NCI-H1930 (cell line): ENCODE measurements at places on chromosomes 1 and 21.
A peak's percentile ranks its signal among the peaks of the same experiment; 100 is the strongest.

DNA sequence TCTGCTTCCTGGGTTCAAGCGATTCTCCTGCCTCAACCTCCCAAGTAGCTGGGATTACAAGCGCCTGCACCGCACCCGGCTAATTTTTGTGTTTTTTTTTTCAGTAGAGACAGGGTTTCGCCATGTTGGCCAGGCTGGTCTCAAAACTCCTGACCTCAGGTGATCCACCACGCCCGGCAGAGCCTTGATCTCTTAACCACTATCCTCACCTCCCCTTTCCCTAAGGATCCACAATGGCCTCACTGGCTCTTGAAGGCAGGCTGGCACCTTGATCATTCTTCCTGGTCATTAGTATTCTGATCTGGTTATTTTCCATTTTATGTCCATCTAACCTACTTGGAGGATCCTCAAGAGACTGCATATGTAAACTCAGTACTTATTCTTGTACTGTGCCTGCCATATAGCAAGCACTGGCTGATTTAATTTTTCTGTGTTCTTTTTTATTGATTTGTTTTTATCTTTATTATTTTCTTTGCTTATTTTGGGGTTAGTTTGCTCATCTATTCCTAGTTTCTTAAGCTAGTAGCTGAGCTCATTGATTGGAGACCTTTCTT, 6.3 kb downstream of the RCC1 start:
- DNase-seq = no peak

GRCh38 chr1:19809044-19809750, 5.9 kb downstream of the RNF186 start:
- no peak for DNase-seq

DNA sequence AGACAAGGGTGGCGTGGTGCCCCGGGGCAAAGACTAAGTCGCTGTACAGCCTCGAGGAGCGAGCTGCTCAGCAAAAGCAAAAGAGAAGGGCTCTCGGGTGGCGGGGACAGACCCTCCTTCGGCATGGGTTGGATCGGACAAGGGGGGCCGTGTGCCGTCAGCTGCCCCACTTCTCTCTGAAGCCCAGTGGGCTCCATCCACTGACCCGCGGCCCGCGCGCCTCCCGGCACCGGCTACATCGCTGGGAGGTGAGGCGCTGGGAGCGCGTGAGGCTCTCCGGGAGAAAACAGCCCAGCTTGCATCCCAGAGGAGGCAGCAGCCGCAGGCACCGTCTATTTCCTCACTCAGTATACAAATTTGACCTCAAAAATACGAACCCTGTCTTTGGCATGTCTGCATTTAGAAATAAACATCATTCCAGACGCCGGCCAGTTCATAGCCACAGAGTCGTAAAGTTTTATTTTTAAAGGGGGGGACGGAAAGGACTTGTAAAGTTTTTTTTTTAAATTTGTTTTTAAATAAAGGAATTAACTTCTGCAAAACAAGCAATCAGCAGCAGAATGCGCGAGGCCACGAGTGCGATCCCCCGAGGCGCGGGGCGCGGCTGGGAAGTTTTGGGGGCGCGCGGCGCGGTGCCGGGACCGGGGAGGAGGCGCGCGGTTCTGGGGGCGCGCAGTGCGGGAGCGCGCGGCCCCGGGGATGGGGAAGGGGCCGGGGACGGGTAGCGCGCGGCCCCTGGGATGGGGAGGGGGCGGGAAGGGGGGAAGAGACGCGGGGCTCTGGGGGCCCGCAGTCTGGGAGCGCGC, 689 bp upstream of the GPR137B start:
- peak; percentile 27 for DNase-seq

- DNase-seq = no peak
These were observed 19.9 kb upstream of the EVI5 start for GRCh38 chr1:92804721-92805201.

DNA sequence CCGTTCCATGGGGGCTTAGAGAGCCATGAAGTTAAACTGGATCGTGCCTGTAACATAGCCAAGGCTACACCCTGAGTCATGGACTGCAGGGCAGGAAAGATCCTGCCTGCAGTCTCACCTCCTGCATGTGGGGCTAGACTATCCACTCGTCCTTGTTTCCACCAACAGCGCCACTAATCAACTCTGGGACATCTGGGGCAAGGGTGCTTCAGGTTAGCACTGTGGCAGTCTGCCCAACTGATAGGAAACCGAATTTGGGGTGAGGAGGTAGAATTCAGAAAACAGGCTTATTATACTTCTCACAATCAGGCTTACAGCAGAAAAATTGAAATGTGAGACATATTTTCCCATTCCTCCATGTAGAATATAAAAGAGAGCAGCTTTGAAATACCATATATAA, 85.2 kb upstream of the ADAM30 start:
- DNase-seq = no peak

GRCh38 chr21:28654406-28654805, 338.3 kb downstream of the LTN1 start:
- DNase-seq = no peak

DNA sequence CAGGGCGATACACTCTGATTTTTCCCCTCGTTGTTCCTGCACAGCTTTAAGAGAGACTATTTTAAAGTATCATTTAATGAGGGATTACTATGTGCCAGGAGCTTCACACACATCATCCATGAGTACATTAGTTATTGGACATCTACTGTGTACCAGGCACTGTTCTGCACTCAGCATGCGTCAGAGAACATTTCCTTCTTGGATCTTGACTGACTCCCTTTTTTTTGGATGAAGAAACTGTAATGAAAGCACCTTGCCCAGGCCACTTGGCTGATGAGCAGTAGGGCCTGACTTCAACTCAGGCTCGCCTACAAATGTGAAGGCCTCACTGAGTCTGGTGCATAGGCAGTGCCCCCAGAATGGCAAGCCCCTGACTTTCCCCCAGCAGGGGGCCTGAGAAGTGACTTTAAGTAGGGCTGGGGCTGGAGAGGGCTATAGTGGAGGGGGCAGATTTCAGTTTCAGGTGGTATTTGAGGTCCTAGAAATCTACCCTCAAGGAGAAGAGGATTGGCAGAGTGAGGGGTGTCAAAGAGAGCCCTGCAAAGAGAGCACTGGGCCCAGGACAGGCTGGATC, 50.0 kb downstream of the PTPRU start:
- no peak for DNase-seq

DNA sequence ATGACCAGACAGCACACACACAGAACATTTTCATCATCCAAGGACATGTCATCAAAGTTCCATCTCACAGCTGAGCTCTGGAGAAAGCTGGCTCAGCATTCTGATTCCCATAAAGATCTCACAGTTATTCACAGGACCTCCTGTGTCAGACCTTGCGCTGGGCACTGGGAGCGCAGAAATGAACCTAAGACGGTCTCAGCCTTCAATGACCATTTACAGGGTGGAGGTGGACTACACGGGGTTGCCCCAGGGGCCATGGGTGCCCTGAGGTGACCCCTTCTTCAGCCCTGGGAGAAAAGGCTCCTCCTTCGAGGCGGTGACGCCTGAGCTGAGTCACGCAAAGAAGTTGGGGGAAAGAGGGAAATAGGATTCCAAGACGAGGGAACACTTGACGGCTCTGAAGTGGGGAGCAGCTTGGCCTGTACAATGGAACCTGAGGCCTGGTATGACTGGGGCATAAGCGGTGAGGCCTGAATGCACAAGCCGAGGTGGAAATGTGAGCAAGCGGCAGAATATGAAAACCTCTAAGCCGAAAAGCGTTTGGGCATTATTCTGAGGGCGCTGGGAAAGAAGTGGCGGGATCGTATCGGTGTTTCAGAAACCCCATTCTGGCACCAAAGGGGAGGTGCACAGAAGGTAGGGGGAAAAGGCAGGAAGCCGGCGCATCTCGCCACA, 797 bp downstream of the CC2D1B start:
- no peak for DNase-seq

DNA sequence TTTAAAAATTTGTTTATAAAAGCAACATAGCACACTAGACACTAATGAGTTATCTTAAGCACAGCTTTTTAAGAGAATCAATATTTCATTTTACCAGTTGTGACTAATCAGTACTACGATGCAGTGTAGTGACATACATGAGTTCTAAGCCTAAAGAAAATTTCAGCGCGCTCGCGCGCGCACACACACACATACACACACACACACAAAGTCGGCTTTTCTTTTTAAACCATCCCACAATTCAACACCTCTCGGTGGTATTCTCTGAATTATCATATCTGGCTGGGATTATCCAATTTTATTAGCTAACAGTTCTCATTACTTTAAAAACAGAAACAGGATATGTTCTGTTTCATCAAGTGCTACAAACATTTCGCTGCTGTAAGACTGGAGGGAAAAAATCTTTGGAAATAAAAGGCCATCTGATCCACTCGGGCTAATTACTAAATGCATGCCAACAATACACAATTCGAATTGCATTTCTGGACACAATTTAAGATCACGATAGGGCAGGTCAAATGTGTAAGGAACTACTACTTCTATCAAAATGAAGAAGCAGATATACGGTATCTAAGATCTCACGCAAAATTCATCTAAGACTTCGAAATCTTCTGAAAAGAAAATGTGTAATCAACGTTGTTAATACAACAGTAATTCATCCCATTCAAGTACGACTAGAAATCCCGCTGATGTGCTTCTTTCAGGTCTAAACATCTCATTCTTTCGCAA, 1.2 kb downstream of the TUT4 start:
- DNase-seq = no peak

DNA sequence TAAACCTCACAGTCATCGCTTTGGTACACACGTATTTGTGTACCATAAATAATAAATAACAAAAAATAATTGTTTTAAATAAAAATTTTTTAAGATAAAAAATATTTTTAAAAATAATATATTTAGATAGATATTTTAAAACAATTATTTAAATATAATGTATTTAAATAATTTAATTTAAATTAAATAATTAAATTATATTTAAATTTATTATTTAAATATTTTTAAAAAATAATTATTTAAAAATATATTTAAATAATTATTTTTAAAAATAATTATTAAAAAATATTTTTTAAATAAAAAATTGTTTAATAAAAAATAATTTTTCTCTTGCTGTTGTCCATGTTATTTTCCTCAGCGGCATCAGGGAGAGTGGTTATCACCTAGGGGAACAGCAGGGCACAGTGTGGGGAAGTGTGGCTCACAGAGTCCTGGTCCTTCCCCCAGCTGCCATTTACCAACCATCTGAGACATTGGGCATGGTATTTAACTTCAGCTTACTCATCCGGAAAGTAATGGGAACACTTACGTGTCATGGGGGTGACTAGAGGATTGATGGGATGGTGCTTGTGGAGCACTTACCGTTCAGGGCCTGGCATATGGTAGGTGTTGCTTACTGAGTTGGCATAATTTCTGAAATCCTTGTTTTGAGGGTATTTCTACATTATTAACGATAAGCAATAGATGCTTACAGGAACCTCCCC, 92.9 kb upstream of the TSPAN2 start:
- DNase-seq = no peak

- no peak for DNase-seq
These were observed 15.9 kb downstream of the S100A10 start for GRCh38 chr1:151977662-151978230.

DNA sequence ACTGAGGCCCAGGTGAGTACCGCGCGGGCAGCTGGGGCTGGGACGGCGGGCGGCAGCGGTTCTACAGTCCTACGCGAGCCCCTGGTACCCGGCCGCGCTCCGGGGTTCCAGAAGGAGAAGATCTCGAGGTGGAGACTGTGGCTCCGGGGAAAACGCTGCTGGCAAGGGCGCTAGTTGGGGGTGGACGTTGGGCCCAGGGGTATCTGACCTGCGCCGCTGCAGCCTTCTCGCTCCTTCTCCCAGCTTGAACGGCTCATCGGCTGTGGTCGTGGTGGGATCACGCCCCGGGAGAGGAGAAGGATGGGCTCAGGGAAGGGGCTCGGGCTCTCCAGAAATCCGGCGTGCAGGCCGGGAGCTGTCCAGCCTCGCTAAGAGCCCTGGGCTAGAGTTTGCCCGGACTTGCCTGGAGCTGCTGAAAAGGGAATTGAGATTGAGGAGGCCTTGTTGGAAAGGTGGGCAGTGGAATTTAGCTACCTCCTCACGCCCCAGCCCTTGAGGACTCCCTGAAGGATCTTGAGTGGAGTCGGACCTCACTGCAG, 1.1 kb upstream of the POU3F1 start:
- DNase-seq = no peak

GRCh38 chr21:25898671-25899070, 163.9 kb downstream of the GABPA start:
- DNase-seq = no peak

- no peak for DNase-seq
These were observed 8.9 kb downstream of the DENND2D start for GRCh38 chr1:111191496-111191895.

GRCh38 chr1:63148825-63149645, 173.3 kb upstream of the FOXD3 start:
- no peak for DNase-seq

DNA sequence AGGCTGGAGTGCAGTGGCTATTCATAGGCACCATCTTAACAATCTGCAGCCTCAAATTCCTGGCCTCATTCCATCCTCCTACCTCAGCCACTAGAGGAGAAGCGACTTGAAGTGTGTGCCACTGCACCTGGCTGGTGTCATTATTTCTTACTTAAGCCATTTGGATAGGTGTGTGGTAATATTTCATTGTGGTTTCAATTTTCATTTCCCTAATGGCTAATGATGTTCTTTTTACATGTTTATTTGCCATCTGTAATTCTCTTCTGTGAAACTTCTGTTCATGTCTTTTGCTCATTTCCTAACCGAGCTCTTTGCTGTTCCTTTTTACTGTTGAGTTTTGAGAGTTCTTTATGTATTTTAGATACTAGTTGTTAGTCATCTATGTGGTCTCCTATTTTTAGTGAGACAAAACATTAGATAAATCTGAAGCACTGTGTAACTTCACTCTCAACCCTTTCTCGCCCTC, 66.8 kb downstream of the SLC27A3 start:
- no peak for DNase-seq

DNA sequence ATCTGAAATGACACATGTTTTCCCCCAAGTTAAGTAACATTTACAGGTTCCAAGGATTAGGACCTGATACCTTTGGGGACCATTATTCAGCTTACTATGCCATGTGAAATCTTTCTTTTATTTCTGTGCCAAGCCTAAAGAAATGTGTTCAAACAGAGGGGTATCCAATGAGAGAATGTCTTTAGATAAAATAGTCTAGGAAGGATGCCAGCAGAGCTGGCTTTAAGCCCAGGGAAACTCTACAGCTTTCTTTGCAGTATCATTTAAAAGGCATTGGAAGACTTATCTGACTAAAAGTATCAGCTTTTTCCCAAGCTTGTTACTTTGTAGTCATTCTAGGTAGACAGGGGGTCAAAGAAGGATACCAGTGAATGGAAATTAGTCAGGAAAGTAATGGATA, 860.4 kb downstream of the PLA2G4A start:
- DNase-seq = no peak

GRCh38 chr1:54008876-54009275, 9.1 kb downstream of the LDLRAD1 start:
- no peak for DNase-seq
